Adrenal gland (tissue), 19 donors: ENCODE measurements at places on chromosomes 5 and 9. TPM values are rescaled to one million over a fixed set of nuclear protein-coding genes. Genes with fewer than 3 reads are reported as not detected.
A peak's percentile ranks its signal among the peaks of the same experiment; 100 is the strongest.

- no peak for DNase-seq
Observed at GRCh38 chr9:131233995-131234394, 42.3 kb downstream of the FAM78A start.

- DNase-seq: no peak
Observed at GRCh38 chr5:17277907-17278306, 60.5 kb downstream of the BASP1 start.

- DNase-seq: no peak
Observed at GRCh38 chr9:114096041-114096511, 3.0 kb downstream of the KIF12 start.

DNA sequence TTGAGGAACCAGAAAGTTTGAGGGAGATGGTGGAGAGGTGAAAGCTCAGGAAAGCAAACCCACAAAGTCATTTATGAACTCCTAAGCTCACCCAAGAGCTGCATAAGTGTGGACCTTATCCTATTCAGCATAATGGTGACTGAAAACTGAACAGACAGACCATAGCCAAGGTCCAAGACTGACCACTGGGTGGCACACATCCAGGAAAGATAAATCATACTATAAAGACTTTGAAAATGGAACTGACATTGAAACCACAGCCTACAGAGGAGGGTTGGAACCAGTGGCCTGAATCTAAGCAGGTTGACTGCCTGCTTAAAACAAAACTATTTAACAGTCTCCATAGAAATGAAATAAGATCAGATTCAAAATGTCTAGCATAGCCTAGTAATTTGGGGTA, 121.0 kb upstream of the RGS7BP start:
- no peak for DNase-seq

GRCh38 chr5:125461641-125462072, 715.2 kb upstream of the ZNF608 start:
- no peak for DNase-seq

DNA sequence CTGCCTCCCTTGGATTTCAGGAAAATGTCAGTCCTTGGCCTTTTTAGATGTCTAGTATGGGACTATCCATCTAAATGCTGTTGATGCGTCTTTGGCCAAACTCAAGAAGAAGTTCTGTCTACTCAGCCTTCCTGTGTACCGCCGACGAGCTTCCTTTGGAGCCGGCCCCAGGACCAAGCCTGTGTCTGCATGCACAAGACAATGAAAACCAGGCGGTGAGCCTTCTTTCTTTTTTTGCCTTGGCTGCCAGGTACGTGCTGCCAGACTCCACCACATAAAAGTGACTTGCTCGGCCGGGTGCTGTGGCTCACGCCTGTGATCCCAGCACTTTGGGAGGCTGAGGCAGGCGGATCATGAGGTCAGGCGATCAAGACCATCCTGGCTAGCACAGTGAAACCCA, 6.0 kb upstream of the NEURL1B start:
- no peak for DNase-seq

DNA sequence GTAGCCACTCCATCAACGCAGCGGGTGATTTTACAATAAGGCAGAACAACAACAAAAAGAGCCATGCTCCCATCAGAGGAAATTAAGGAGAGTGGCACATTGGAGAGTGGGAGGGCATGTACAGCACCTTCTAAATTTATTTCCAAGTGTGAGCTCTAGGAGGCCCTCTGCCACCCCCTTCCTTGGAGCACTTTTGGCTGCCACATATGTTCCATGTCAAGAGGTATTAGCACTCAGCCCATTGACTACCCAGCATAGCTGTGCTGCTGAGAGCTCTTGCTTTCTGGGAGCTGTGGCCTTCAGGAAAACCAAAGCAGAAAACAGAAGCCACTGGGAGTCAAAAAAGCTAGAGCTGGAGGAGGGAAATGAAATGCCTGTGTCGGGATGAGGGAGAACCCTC, 200.2 kb upstream of the PANK3 start:
- DNase-seq: no peak

DNA sequence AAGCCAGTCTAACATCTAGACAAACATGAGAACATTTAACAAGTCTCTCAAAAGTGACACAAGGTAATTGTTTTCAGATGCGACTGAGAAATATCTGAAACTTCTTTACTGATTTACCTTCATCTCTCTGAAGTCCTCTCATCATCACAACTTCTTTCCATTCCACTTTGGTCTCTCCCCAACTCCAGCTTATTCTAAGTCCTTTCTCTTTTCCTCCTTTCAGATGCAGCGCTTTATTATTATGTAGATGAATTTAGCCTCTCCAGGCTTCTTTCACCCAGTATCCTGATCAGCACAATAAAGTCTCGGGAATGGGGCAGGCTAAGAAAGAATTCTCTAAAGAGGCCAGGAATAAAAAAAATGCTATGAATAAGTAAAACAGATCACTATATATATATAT, 128.0 kb downstream of the KCTD16 start:
- no peak for DNase-seq

DNA sequence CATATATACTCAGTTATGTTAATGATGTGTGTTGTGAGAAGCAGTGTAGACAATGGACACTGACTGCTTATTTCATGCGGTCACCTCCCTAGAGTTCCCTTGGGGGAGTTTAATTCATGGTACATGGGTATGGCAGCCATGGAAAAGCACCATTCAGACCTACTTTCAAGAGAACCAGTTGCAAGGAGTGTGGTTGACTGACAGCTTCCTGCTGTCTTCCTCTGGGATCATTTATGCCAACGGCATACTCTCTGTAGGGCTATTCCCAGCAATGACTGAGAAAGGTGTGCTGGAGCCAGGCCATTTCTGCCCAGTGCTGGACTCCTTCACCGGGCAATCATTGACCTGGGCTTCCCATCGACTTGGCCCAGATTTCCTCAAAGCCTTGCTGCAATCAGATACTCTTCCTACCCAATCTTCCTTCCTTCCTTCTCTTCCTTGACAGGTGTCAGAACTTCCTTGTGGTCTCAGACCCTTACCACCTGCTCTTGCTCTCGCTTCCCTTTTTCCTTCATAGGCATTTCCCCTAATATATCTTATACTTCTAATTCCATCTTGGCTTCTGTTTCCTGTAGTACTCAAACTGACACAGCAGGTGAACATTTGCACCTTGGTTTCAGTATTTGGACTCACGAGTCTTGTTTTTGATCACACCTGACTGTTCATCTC, 3.4 kb upstream of the CLINT1 start:
- DNase-seq: no peak

- no peak for DNase-seq
Observed at GRCh38 chr5:32378966-32379365, 65.6 kb downstream of the ZFR start.

DNA sequence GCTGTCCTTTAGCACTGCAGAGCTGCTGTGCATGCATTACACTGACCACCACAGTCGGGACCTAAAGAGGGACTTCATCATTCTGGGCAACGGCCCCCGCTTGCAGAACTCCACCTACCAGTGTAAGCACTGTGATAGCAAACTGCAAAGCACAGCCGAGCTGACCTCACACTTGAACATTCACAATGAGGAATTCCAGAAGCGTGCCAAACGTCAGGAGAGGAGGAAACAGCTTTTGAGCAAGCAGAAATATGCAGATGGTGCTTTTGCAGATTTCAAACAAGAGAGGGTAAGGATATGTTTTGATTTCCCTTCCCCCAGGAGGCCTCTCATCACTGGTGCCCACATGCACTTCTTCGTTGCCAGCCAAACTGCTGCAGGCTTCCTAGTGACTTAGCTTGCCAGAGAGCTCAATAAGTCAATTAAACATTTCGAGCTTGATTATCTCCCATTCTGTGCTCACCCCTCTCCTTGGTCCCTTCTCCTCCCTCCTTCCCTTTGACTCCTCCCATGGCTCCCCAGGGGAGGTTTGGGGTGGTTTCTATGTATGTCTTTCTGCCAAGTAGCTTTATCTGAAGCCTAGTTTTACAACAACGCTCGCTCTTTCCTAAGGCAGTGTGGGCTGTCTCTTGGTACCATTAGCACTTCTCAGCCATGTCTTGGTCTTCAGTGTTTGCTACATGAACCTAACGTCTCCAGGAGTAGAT, 66.7 kb downstream of the ZNF462 start:
- DNase-seq: no peak

GRCh38 chr5:109250533-109251329, 159.0 kb downstream of the PJA2 start:
- no peak for DNase-seq

DNA sequence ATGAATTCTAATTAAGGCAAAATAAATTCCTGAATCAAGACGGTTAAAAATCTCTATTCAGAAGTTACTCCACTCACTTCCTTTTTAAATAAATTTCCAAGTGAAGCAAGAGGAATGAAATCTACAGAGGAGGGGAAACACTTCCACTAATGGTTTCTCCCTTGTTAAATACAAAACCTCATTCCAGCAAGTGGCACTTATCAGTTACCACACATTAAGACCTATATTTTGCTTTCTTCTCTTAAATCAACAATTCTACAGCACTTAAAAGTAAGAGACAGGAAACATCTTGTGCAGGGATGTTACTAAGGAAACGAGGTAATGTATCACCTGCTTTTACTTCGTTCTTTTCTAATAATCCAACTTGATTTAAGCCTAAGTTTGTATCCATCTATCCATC, 172.6 kb downstream of the RAPGEF6 start:
- DNase-seq: no peak

GRCh38 chr5:38825494-38825893, 20.3 kb upstream of the OSMR start:
- no peak for DNase-seq

DNA sequence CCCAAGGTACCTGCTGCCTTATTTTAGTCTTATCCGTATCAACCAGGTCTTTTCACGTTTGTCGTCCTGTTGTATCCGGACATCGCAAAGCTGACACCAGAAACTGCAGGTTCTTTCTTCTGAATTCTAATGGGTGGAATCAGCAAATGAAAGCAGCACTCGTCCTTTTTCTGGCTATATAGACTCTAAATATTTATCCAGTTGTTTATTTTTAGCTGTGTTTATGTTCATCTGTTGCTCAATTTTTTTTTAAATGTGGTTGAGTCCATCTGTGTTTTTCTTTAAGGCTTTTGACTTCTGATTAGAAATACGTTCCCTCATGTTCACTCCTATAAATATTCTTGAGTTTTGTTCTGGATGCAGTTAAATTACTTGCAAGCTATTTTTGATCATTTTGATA, 831.7 kb downstream of the MTRR start:
- DNase-seq: no peak

GRCh38 chr5:141512911-141513626, 24.2 kb downstream of the PCDHGC5 start:
- peak; percentile 74 for DNase-seq

DNA sequence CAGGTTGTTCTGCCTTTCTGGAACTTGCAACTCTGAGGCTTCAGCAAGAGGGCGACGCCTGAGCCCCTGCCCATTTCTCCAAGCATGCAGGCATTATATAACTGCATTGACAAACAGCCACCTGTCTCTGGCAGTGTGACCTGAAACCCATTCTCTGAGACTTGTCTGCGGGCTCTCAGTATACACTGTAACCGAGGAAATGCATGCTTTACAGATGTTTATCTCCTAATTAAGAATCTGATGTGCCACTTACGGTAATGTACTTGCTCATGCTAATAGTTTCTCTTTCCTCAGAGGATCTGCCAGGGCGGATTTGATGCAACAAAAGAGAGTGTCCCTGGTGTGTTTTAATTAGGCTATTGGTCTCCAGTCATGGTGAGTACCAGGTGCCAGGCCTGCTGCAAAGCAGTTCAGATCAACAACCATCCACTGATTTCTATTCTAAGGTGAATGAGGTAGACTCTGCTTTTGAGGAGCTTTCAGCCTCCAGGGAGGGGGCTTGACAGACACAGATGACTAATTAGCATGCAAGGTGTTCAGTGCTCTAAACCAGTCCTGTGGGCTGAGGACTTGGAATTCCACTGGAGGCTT, 593.7 kb upstream of the KLF4 start:
- no peak for DNase-seq

GRCh38 chr5:73380710-73381589, 67.6 kb downstream of the FOXD1 start:
- DNase-seq: no peak

- DNase-seq: no peak
Observed at GRCh38 chr9:106324053-106324585, 538.8 kb upstream of the ZNF462 start.

DNA sequence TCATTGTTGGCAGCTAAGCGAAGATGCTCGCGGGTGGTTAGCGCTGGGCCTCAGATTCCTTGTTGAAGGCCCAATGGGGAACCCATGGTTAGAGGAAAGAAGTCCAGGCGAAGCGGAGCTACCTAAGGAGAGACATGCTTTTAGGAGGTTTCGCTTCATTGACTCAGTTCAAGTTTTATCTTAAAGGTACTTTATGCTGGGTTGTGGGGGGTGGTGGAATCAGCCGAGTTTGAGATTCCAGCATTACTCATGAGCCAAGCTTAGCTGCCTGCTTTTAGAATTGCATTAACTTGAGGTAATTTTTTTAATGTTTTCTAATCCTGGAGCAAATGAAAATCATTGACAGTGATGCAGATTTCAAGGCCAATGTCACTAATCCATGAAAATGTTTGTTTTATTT, 16.1 kb downstream of the MEGF10 start:
- DNase-seq: no peak

- no peak for DNase-seq
Observed at GRCh38 chr5:143302341-143303045, 101.0 kb downstream of the NR3C1 start.

GRCh38 chr5:122462486-122462885, 150.4 kb downstream of the SNCAIP start:
- no peak for DNase-seq

DNA sequence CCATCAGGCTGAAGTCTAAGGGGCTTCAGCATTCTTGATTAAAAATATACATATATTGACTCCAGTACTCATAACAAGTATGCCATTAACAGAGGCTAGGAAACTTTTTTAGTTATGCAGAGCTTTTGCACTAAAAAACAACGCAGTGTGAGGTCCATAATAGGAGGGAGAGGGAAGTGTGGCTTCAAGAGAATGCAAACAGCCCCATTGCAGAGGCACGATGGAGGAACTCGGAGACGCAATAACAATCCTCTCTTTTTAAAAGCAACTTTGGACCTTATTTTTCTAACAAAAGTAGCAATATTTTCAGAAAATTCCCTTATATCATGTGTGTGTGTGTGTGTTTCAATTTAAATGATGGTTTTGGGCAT, 150.0 kb upstream of the PTCH1 start:
- DNase-seq: no peak

- no peak for DNase-seq
Observed at GRCh38 chr5:179834120-179834519, 13.4 kb downstream of the SQSTM1 start.

- DNase-seq: no peak
Observed at GRCh38 chr5:146540414-146540813, 24.4 kb upstream of the GPR151 start.

The PCDHB14 gene
- 7.7 TPM for total RNA-seq

The REEP5 gene
- total RNA-seq: 130 TPM

The TNFSF8 gene
- total RNA-seq: 3.3 TPM

The TMEM252 gene
- not detected for total RNA-seq

The GABRA6 gene
- total RNA-seq: not detected

The SPINK6 gene
- total RNA-seq: 0.54 TPM

The FOXD4 gene
- not detected for total RNA-seq

The PLPP7 gene
- total RNA-seq: 16.1 TPM

The ADGRD2 gene
- total RNA-seq: 0.97 TPM

The ANXA2R gene
- 3.5 TPM for total RNA-seq

The CFAP157 gene
- 0.29 TPM for total RNA-seq

The FOXD4L3 gene
- total RNA-seq: not detected

The RFESD gene
- 2.6 TPM for total RNA-seq

The CDO1 gene
- 8.3 TPM for total RNA-seq
